ENCODE measurements at places on chromosomes 16 and 17. TPM values are rescaled to one million over a fixed set of nuclear protein-coding genes. Genes with fewer than 3 reads are reported as not detected.

- DNase-seq: no peak
These were observed 139.1 kb upstream of the CACNG3 start for GRCh38 chr16:24116989-24117388.

DNA sequence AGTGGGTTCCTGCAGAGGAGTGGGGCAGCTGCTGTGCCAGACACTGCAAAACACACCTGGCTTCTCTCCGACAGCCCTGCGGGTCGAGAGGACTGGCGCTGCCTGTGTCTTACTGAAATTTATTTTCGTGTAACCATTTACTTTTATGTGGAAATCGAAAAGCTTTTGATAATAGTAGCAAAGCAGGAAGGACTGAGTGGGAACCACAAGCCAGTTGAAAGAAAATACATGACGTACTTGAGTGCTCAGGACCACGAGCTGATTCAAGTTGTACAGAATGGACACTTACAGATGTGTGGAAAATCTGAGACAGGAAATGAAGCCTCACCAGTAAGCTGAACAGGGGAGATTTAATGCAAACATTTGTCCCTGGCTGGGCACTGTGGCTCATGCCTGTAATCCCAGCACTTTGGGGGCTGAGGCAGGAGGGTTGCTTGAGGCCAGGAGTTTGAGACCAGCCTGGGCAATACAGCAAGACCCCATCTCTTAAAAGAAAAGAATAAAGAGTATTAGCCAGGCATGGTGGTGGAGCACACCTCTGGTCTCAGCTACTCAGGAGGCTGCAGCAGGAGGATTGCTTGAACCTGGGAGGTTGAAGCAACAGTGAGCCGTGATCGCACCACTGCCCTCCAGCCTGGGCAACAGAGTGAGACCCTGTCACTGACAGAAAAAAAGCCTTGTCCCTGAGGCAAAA is 11.3 kb upstream of the RPL13 start:
- no peak for DNase-seq

Gene COG1
- 35.3 TPM for total RNA-seq

Gene FN3KRP
- total RNA-seq: 58.0 TPM
